ENCODE measurements at places on chromosomes 2 and 18.

GRCh38 chr18:79927607-79928562 is 23.6 kb downstream of the SLC66A2 start:
- no peak for DNase-seq

DNA sequence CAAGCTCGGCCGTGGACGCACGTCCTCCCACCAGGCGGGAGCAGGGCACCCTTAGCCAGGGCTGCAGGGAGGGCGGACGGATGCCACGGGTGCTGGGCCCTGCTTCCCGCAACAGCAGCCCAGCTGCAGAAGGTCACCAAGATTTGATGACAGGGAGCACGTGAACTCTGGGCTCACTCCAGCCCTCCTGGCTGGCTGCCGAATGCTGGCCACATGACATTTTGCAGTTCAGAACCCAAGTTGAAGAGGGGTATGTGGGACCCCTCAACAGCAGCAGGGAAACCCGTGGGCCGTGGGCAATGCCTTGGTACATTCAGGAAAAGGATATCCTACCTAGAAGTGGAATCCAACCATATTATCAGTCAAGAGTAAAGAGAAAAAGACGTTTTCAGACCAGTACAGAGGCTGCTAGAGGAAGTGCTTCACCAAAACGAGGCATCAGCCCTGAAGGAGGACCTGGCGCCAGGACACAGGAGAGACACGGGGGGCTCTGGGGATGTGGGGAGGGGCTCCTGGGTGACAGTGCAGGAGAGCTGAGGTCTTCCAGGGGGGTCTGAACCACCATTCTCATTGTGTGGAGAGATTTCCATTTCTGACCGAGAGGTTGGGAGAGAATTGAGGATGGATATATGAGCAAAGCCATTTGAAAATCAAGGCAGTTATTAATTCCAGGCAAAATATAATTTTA is 107.4 kb upstream of the CTDP1 start:
- no peak for DNase-seq

DNA sequence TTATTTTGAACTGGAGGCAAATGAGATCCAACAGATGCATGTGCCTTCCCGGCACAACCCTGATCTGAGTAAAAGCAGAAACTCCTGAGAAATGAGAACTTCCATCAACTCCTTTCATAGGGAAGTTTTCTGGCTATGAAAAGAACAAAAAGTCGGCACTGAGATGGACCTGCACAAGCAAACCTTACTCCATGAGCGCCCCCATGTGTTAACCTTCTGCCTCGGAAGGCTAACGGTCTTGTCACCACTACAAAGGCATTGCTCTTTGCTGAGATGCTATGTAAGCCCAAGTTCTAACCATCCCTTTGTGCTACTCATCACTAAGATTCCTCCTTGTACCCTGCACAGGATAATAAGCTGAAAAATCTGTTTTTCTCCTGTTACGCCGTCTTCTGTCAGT is 57.3 kb upstream of the SULT1C3 start:
- DNase-seq = no peak

- DNase-seq = peak; percentile 62
Measured at GRCh38 chr2:48227617-48228344, 302.2 kb upstream of the STON1 start.

GRCh38 chr2:6640621-6641015 is 225.1 kb downstream of the CMPK2 start:
- no peak for DNase-seq

DNA sequence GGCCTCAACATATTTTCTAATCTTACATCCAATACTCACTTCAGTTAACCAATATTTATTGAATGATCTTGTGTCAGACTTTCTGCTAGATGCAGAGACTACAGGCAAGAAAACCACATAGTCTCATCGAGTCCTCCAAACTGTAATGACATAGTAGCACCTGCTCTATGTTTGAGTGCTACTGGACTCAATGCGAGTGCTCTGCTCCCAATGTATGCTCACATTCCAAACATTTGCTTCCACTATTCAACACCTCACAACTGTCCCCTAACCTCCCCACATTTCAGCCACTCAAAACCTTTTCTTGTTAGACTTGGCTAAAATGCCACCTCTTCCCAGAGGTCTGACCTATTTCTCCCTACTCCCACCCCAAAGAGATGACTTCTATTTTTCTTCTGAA is 65.2 kb downstream of the SLC66A3 start:
- DNase-seq = no peak

- no peak for DNase-seq
Measured at GRCh38 chr2:215948051-215948450, 65.3 kb downstream of the MREG start.

DNA sequence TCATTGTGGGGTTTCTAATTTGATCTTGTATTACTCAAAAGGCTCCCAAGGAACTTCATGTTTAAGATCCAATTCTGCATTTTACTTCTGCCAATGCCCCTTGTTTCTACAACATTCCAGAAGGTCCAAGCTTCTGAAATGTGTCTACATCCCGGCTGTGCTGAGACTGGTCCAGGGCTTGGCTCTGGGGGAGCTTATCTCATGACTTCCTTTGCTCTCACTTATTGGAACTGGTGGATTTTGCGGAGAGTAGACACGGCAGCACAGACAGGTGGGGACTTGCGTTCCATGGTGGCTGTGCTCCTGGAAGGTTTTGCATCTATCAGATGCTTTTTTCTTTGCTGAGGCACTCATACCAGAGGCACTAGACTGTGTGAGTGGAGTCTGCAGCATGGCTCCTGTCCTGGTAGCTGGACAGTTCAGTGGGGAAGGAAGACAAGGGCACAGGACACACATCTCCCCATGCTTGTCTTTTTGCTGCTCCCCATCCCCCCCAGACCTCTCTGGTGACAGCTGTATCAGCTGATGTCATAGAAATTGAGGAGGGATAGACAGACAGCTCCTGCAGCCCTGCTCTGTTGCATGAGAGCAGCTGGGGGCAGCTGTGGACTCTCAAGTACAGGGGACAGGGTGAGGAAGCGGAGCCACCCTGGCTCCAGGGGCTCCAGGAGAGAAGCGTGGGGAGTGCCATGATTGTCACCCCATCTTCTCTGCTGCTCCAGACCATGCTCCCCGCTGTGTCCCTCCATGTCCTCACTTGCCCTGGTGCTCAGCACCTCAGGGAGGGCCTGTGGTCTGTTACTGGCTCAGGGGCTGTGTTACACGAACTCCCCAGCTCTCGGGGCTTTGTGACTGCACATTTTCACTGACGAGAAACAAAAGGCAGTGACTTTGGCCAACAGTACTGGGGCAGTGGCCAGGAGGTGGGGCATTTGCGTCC is 46.0 kb downstream of the ACAA2 start:
- no peak for DNase-seq

- DNase-seq = no peak
Measured at GRCh38 chr18:79524181-79525078, 128.7 kb downstream of the NFATC1 start.

GRCh38 chr18:7601246-7601615 is 34.1 kb downstream of the PTPRM start:
- DNase-seq = no peak

DNA sequence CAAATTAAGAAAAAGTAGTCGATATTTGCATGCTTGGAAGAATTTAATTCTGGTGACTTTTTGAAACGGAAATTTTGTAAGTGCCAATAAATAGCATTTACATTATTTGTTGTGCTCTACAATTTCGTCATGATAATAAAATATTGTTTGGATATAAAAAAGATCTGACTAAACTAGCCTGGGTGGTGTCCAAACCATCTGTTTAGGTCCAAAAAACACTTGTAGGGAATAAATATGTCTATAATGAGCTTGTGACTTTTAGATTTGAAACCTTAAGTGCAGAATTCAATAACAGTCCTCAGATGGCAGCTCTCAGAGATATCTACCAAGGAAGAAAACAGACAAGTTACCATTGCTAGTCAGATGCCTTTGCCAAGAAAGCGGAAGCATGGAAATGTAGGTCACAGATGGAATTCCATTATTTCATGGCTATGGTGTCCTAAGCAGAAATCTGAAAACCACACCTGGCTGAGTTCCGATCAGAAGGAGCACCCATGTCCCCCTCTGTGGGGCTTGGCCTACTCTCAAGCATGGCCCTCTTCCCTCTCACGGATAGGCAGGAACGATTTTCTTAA is 731.1 kb downstream of the RNF144A start:
- no peak for DNase-seq

DNA sequence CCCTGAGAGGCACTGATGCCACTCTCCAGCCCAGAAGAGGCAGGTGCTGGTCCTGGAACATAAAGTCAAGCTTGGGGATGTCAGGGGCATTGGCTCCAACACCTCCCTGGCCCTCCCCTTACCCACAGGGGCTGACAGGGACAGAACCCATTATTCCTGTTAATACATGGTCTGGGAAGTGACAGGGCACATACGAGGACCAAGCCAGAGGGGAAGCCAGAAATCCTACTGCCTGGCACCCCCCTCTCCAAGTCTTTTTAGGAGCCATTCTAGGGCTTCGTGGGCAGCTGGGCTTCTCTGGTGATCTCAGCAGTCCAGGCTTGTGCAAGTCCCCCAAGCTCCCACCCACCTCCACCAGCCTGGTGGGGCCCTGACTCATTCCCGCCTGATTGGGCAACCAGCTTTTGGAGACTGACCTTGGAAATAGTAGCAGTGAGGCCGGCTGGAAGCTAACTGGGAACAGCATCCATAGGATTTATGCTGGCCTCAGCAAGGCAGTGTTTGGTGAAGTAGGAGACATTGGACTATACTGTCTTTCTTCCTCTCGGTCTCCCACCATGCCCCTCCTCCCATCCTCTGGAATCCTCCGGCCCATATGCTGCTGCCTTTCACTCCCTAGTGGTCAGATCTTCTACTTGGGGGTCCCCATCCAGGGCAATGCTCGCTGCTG is 86.4 kb upstream of the HK2 start:
- DNase-seq = no peak

GRCh38 chr2:127049927-127050802 is 56.8 kb downstream of the BIN1 start:
- DNase-seq = no peak

DNA sequence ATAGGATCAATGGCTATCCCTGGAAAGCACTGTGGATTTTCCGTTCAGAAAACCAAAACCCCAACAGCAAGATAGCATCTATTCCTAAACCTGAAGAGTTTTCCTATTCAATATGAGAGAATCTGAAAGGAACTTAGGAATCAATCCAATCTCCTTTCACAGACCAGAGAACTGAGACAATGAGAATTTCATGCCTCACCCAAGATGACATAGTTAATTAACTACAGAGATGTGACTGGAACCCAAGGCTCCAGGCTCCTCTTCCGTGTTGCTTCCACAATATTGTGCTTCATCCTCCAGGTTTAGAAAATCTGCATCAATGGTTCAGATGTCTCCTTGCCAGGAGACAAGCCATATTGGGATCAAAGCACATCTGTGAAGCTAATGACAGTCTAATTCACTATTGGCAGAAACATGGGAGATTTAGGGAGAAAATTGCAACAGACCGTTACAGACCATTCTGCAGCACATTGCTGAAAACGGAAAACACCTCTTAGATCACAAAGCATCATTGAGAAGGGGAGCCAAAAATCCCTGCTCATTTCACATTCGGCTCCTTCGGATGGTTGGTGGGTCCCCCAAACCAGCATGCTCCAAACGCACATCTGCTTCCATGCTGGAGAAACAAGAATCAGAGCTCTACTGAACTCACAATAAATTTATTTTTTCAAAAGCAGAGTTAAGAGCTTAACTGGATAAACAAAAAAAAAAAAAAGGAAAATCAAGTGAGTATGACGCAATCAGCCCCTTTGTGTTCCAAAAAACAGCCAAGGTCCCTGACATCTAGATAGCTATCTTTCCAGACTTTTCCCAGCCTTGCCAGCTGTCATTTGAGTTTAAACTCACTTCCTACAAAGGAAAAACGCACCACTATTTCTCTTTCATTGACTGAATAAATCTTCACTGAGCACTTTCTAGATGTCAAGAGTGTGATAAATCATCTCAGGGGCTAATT is 290.3 kb downstream of the C1D start:
- DNase-seq = no peak

DNA sequence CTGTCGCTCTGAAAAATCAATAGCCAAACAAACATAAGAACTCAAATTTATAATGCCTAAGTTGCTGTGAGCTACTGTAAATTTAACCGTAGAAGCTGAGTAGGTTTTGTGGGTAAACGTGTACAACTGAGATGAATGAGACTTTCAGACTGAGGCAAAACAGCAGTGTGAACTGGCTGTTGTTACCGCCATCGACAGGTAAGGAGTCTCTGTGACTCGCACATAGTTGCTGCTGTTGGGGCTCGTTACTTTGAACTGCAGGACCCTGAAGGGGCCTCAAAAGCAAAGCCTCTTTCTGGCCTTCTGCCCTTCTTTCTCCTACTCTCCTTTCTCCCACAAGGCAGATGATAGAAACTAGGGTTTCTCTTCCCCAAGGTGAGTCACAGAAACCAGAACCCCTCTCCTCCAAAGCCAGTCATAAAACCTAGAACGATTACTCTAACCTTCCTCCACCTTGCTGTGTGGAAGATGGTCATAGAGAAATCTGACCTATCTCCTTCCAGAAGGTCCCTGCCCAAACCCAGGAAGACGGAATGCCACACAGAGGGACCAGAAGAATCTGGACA is 101.2 kb downstream of the DLGAP1 start:
- no peak for DNase-seq

- DNase-seq = no peak
Measured at GRCh38 chr2:70258532-70258875, 567 bp downstream of the PCYOX1 start.

DNA sequence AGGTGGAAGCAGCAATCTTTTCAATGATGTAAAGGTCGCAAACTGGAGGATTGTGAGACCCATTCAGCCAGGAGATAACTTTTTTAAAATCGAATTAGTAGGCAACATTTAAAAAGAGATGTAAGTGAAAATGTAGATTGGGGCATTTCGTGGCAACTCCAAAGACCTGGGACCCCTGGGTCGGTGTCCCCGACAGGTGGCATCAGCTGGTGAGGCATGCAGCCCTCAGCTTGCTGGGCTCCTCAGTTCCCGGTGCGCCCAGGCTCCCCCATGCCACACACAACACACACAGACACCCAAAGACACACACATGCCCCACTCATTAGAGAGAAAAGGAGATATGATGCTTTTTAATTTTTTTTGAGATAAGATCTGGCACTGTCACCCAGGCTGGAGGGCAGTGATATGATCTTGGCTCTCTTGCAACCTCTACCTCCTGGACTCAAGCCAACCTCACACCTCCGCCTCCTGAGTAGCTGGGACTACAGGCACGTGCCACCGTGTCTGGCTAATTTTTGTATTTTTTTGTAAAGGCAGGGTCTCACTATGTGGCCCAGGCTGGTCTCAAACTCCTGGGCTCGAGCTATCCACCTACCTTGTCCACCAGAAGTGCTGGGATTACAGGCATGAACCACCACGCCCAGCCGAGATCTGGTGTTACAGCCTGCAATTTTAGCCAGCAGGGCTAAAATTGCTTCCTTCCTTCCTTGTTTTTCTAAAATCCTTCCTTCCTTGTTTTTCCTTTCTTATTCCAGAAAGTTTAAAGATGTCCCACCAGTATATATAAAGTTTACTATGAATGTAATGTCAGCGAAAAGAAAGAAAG is 122.6 kb upstream of the EPAS1 start:
- DNase-seq = no peak

- DNase-seq = no peak
Measured at GRCh38 chr2:14554849-14555545, 77.5 kb upstream of the LRATD1 start.

Measured in GF-D8 (cell line).